ENCODE measurements at places on chromosomes 11 and 22.

- DNase-seq = no peak
Measured at GRCh38 chr11:93984196-93984567, 37.0 kb upstream of the HEPHL1 start.

DNA sequence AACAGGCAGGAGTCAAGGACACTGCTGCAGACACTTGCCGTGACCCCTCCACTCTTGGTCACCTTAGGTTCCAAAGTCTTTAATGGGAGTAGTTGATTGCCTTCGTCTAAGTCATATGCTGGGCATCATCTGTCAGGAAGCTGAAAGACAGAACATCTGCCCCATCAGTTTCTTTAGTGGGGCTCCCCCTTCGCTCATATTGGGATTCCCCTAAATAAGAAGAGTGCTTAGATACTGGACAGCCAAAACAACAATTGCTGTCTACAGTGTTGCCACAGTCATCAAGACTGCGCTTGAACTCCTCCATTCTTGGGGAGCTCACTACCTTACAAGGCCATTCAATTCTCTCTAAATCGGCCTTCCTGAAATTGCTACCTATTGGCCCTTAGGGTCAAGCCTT, 58.5 kb downstream of the UBASH3B start:
- DNase-seq = no peak

DNA sequence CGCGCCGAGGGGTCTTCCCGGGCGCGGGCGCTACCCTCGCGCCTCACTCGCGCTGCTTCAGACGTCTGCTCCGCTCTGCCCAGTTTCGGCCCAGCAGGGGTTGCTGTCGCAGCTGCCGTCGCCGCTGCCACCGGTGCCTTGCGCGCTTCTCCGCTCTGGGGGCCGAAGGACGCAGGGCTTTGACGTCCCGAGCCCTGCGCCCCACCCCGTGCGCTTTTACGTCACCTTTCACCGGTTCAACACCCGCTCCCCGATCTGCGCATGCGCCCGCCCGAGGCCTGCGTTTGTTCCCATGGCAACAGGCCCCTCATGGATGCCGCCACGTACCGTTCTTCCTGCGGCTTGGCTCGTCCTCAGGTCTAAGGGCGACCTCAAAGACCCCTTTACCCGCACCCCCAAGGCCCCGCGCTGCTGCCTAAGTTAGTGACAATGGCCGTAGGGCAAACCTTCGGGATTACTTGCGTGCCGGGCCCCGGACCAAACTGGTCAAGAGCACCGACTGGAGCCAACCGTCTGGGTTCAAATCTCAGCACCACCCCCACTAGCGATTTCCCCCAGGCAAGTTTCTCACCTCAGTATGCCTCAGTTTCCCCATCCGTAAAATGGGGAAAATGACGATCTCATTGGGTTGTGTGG, 642 bp upstream of the CDK2AP2 start:
- peak; percentile 100 for DNase-seq

DNA sequence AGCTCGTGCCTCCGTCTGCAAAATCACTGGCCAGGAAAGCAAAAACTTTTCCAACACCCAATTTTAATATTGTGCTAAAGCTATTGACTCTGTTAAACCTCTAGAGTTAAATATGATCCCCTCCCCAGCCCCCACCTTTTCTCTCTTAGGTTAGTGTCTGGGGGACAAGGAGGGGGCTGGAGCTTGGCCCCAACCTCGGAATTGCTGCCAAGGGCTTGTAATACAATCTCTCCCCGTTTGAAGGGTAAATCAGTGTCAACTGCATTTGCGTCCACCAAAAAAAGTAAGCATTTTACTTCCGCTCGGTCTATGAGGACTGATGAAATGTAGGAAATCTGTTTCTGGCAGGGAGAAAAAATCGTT, at the start of gene GAS2:
Gene GAS2, plus strand, starts transcription at position 287 of the 363 bp plus-strand sequence. CDS start 8,259 bp downstream, outside the sequence.
- DNase-seq = no peak

DNA sequence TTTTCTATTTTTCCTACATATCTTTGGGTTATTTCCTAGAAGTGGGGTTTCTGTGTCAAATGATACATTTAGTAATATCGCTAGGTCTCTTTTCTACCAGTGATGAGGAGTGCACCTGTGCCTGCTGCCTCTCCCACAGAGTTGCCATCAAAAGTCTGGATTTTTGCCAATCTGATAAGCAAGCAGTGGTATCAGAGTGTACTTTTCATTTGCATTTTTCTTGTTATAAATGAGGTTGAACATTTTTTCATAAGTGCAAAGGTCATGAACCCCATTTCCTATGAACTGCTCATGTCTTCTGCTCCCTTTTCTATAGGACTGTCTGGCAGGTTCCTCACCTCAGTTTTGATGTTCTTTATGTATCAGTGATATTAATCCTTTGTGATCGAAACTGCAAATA, 1.7 kb downstream of the TRPM5 start:
- DNase-seq = no peak

DNA sequence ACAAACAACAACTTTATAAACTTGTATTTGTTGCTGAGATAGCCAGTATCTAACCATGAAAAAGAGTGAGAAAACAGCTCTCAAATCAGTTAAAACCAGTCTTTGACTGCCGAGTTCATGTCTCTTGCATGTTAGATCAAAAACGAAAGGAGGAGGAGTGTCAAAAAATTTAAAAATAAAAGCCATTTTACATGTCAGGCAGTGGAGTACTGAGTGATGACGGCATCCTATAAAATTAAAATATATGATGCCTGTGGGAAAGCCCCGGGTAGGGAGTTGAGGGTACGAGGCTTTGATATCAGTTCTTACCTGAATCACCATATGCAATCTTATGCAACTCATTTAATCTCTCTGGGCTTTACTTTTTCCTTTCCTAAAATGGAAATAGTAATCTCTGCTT, 117.3 kb downstream of the ETS1 start:
- DNase-seq = no peak

DNA sequence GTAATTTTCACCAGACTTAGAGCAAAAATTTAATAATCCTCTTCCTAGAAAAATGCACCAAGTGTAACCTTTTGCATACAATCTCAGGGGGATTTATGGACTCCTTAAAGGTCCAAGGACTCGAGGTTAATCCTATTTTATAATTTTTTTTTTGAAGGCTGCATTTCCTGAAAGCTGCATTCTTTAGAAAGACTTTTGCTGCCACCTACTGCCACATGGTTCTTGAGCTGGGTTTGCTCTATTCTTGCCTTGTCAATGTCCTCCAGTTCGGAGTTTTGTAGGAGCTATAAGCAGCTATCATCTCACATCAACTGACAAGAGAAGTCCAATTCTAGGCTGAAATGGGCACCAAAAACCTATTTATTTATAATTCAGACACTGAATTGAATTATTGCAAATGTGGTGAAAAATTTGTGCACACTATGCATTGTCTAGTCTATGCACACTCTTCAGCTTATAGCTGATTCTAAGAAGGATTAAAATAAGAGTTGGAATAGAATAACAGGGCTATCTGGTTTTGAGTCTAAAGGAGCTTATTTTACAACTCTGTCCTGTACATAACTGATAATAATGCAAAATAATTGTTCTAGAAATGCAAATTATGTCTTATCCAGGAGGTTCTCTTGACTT, 31.3 kb downstream of the TRAF6 start:
- peak; percentile 21 for DNase-seq

DNA sequence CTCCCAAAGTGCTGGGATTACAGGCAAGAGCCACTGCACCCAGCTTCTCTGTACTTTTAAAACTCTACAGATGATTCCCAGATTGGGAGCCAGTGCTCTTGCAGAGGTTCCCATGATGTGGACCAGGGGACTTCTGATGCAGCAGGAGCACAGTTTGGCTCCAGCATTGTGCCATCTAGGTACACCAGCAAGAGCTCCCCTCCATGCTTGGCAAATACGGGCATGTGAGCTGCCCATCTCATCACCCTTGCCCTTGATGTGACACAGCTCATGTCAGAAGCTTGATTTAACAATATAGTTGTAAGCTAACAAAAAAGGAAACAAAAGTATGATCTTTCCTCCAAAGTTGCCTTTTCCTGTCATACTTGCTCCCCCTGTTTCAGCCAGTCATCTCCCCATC, 28.7 kb downstream of the SNU13 start:
- DNase-seq = no peak

- DNase-seq = no peak
Measured at GRCh38 chr11:129352676-129353075, 23.0 kb upstream of the BARX2 start.
